ENCODE measurements at places on chromosomes 7 and 10. TPM values are rescaled to one million over a fixed set of nuclear protein-coding genes. Genes with fewer than 3 reads are reported as not detected.

DNA sequence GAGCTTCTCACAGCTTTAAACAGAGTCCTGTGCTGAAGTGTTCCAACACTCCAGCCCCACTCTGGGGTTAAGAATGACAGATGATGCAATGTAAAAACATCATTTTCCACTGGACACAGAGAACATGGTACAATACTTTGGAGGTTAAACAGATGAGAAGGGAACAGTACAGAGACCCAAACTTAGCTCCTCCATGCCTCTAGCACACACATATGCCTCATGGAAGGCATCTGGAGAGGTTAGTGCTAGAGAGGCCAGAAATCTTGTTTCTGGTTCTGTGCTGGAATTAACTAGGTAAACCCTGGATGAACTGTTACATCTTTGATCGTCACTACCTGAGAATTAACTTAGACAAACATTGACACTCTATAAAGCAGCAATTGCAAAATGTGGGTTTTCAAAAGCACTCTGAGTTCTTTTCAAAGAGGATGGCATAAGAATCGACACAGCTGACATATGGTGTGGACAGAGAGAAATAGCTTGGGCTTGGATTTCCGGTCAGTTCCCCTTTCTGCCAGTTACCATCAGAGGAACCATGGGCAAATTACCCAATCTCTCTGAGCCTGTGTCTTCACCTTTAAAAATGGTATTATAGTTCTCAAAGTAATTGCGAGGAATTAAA lies 81.9 kb downstream of the KCNMA1 start:
- no peak for ATAC-seq

DNA sequence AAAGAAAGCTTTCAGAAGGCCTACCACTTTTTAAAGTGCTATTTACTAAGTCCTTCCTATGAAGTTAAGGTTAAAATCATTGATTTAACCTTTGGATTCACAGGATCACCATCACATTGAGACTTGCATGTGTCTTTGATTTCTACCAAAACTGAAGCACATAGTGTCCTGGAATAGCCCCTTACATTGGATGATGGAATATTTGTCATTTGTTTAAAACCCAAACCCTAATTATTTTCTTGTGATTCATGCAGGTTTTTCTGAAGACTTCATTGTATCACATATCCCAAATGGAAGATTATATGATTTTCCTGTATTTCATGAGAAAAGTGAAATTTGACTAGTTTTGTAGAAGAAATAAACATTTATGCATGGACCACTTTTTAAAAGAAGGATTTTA lies 3.3 kb downstream of the SEMA3A start:
- ATAC-seq, result no peak

- ATAC-seq, result no peak
These were observed 163.2 kb downstream of the NOC3L start for GRCh38 chr10:94199565-94199964.

- ATAC-seq, result peak; percentile 82
These were observed 27.3 kb downstream of the PPIF start for GRCh38 chr10:79374312-79375191.

DNA sequence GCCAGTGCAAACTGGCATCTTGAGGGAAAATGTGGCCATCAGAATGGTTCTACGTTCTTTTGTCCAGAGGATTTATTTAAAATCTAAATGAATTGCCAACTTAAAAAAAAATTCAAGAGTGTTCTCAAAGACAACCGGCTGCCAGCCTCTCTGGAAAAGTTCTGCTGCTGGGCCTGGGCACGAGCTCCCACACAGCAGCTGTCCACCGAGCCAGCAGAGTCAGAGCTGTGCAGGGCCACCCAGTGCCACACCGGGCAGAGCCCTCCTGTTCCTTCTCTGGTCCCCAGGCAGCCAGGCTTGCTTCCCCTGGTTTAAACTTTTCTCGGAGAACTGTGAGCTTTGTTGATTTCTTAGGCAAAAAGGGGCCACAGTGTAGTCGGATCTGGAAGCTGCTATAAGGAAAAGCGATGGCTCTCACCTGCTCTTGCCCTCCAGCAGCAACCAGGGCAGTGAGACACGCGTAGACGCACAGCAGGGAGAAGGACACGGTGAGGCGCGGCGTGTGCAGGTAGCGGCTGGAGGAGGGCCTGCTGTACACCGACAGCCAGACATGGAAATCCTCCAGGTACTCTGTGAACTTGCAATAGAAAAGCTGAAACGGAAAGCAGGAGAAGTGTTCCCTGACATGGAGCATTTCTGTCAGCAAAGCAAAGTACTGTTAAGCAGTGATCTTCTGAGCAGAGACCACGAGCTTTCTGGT lies 111.6 kb downstream of the PKD1L1 start:
- ATAC-seq, result no peak

DNA sequence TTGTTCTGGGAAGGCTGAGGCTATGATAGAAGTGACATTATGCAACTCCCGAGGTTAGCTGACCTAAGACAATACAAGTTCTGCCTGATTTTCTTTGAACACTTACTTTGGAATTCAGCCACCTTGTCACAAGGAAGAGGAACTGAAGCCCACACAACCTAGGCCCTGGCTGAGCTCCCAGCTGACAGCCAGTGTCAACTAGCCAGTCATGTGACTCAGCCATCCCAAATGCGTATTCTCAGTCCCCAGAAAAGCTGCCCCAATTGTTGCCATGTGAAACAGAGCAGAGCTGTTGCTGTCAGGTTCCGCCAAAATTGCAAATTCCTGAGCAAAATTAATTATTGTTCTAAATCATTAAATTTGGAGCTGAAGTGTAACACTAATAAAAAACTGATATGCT lies 1010.0 kb downstream of the XPNPEP1 start:
- no peak for ATAC-seq

DNA sequence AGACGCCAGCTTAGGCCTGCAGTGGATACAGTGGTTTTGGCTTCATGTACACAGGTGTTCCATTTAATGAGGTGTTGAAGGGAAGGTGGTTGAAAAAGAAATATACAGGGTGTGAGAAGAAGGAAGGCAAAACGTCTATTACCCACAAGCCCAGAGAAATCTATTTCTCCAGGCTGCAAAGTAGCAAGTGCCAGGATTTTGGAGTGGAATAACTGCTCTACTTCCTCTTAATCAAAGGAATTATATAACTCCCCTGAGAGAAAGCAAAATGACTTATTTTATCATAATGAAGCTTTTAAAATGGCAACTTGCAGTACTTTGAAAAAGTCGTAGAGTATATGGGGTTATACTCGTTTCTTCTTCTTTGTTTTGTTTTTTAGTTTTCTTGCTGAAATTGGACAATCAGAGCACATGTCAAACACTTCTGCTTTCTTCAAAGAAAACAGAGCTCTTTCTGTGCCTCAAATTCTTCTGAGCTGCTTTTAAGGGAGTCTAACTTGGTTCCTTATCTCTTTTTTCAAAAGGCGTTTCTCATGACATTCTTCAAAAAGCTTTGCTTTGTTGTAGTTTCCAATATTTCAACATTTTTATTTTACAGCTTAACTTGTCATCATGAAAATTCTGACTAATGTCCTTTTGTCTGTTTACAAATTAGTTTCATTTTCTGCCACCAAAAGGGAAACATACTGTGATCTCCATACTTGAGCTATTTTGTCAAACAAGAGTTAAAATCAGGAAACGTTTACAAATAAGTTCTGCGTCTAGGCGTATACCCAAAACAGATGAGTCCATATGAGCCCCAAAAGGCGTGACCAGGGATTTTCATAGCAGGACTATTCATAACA lies 289.7 kb downstream of the FRMD4A start:
- no peak for ATAC-seq

- no peak for ATAC-seq
These were observed 1039.6 kb upstream of the LRRN3 start for GRCh38 chr7:110051372-110051771.

GRCh38 chr10:32891261-32891660 lies 66.8 kb downstream of the ITGB1 start:
- ATAC-seq, result no peak

DNA sequence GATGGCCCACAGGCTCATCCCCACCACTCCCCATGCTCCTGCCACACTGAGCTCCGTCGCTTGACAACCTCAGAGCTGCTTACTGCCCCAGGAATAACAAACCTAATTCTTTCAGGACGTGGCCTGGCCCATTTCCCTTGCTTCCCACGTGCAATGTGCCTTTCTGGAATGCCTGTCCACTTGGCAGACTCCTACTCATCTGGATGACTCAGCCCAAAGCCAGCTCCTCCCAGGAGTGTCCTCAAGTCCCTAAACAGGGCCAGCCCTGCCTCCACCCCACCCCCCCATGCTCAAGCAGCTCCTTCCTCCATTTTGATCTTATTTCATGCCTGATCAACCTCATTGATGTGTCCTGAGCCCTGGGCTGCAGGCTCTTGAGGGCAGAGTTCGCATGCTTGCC lies 164.9 kb upstream of the RNF32 start:
- ATAC-seq, result peak; percentile 52

The PRPS1L1 gene
- not detected for total RNA-seq

The GET4 gene
- total RNA-seq, result 21.6 TPM

The ZCWPW1 gene
- total RNA-seq, result 1.4 TPM

The STRIP2 gene
- total RNA-seq, result 3.4 TPM
